Stimulated activated naive CD4-positive, alpha-beta T cell (primary cell): ENCODE measurements at places on chromosomes 2 and 18.

DNA sequence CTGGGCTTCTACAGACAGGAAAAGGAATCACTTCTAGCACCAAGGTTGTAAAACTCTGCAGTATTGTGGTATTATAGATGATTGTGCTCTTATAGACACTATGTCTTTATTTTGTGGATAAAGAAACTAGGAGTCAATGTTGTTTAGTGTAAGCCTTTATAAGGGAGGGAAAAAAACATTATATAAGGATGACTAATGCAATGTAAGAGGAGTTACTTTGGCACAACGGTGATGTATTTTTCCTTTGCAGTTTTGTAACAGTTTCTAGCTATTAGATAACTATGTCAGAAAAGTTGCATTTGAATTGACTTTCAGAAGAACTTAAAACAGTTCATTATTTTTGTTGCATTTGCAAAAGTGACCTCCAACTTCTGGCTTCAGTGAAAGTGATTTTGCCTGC is 545.4 kb downstream of the CCDC85A start:
- DNase-seq, result no peak

- no peak for DNase-seq
Observed at GRCh38 chr2:126858013-126858412, 40.7 kb upstream of the TEX51 start.

GRCh38 chr2:149799013-149799705 is 211.6 kb upstream of the MMADHC start:
- no peak for DNase-seq

GRCh38 chr2:206245265-206245672 is 29.2 kb upstream of the ZDBF2 start:
- DNase-seq, result no peak

- peak; percentile 18 for DNase-seq
Observed at GRCh38 chr2:39228413-39229209, 15.2 kb downstream of the CDKL4 start.
